ENCODE measurements at places on chromosomes 5 and 9.

DNA sequence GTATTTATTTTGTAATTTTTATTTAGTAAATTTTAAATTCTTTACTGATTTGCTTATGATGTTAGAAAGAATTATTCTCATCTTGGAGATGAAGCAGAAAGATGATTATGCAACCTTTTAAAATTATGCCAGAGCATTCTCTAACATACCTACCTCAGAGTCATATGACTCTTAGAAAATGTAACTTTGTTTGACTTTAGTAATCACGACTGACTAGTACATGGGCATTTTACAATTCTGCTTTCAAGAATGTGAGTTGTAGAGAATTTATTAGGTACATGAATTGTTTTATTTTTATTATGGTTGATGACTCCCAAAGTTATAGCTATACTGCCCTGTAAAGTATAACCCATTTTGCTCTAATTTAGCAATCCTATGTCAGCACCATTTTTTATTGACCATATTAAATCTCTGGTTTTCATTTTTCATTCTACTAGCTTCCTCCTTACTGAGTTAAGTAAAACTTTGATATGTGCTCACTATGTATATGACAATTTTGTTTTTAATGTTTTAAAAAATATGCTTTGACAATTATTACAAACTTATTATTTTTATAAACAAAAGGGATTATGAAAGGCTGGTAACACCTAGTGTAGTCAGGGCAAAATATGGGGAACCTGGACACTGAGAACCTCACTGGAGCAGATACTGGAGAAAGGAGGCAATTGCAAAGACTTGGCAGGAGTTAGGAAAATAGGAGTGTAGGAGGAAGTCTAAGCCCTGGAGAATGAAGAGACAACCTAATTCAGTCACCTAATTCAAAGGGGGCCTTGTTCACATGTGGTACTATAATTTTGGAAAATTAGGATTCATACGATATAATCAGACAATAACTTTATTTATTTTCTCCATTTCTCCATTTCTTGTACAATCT lies 249.7 kb upstream of the DAB2 start:
- no peak for DNase-seq

- no peak for DNase-seq
These were observed 10.9 kb downstream of the PTCH1 start for GRCh38 chr9:95505717-95506427.

GRCh38 chr5:56737951-56738606 lies 77.3 kb upstream of the MAP3K1 start:
- DNase-seq, result no peak

DNA sequence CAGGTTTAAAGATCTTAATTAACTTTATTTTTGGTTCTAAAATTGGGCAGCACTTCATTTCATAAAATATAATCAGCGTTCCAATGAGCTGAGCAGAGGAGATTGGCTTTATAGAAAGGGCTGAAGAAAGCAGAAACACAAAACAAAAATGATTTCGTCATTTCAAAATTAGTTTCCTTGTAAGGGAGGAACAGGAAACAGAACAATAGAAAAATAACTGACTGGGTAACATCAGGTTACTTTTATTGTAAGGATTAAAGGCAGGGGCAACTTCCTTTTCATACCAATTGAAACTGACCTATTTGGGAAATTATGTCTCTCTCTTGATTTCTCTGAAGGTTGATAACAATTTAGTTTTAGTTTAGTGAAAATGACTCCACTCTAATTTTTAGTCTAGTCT lies 157.1 kb downstream of the ATP10B start:
- DNase-seq, result no peak

DNA sequence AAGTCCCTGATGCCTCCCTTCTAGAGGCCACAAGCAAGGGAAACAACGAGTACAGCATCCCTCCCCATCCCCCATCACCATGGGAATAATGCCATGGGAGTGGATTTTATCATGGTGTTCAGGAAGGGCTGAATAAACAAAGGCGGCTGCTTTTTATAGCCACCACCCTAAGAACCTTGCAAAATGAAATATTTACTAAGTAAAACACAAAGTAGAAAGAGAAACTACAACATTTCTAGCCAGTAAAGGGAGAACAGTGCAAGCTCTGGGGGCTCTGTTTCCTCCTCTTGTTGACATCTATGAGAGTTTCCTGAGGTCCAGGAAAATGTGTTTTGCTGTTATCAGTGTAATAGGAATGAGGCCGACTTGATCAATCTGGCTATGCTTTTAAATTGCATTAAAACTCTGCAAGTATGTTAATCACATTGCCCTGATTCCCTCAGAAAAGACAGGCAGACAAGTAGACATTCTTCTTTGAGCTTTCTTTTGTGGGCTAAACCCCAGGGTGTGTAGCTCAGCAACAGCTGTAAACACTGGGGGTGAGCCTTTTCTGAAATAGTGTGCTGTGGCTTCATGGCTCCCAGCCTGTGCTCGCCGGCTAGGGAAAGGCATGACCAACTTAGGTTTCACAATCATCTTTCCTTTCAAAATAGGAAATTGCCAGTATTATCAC lies 31.1 kb downstream of the SV2C start:
- DNase-seq, result no peak

GRCh38 chr9:87722393-87723088 lies 3.4 kb upstream of the CTSL start:
- no peak for DNase-seq

- DNase-seq, result no peak
These were observed 19.1 kb upstream of the JADE2 start for GRCh38 chr5:134506054-134507039.

DNA sequence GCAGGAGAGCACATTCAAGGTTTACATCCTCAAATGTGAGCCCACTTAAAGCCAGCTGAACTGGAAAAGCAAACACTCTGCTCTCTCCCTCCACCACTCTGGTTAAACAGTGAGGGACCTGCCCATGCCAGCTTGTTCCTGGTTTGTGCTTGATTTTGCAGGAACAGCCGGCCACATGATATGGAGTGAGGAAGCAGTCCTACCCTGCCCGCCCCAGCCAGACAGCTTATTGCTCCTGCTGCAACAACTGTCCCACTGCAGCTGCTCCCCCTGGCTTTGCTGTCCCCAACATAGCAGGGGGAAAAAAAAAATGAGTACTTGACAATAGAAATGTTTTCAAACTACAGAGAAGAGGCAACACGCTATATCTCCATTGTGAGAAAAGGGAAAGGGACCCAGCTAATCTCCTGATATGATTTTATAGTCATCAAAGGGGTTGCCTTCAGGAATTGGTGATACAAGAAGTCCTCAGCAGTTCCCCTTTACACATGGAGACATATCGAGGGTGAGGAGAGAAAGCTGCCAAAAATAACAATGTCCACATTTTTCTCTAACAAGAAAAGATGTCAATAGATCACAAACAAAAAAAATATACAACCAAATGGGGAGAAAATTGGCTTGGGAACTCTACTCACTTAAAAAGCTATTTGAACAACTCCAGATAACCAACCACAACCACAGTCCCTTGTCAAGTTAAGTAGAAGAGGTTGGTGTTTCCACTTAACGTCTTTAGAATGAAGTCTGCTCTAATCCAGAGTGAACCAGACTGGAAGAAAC lies 4.6 kb downstream of the MYO10 start:
- DNase-seq, result no peak

- DNase-seq, result no peak
These were observed 2352.7 kb downstream of the MAT2B start for GRCh38 chr5:165858118-165858517.

GRCh38 chr9:71756753-71757152 lies 11.6 kb downstream of the CEMIP2 start:
- no peak for DNase-seq

GRCh38 chr5:1484730-1485578 lies 38.8 kb downstream of the LPCAT1 start:
- DNase-seq, result no peak

GRCh38 chr5:36179950-36180349 lies 28.0 kb downstream of the SKP2 start:
- no peak for DNase-seq

DNA sequence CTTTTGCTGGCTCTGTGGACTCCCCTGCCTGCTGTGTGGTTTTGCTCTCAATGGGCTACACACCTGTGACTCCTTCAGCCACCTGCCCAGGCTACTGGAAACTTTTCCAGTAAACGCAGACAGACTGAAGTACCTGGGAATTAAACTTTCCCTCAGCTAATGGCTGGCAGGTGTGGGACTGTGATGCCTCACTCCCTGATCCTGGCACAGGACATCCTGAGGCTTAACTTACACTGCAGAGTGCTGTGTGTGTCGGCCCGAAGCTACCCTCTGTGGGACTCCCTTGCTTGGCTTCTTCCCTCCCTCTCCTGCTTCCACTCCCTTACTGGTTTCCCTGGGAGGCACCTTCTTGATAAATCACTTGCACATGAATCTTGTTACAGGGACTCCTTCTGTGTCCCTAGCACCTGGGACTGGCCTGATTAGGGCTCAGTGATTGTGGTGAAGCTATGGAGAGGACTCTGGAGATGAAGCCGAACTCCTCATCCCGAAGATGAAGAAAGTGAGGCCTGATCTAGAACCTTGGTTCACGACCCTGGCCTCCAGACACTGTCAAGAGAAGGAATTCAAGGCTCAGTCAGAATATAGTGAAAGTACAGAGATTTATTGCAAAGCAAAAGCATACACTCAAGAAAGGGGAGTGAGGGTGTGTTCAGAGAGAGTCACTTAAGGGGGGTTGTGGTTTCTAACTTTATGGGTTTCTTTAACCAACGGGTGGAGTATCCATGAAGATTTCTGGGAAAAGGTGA lies 113.4 kb upstream of the ALDH1B1 start:
- DNase-seq, result no peak

- no peak for DNase-seq
These were observed 271.6 kb downstream of the MAST4 start for GRCh38 chr5:66867618-66868322.

- DNase-seq, result no peak
These were observed 45.6 kb upstream of the RUFY1 start for GRCh38 chr5:179504600-179505396.

GRCh38 chr9:35774907-35775635 lies 16.3 kb upstream of the NPR2 start:
- DNase-seq, result no peak

DNA sequence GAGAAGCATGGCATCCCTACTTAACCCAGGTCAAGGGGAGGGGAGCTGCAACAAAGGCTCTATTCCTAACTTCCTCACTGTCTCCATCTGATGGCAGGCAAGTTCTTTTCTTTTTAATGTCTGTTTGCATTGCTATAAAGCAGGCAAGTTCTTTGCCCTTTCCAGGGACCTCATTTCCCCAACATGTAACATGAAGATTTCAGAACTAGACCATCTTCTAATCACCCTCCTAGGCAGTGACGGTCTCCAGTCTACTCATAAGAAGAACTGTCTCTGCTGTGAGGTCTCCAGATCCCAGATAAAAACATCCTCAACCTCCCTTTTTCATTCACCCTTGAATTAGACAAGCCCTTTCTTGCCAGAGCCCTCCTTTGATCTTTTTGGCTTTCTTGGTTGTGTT lies 42.1 kb downstream of the PPP1R2B start:
- no peak for DNase-seq

GRCh38 chr5:56565283-56565615 lies 250.1 kb upstream of the MAP3K1 start:
- no peak for DNase-seq

DNA sequence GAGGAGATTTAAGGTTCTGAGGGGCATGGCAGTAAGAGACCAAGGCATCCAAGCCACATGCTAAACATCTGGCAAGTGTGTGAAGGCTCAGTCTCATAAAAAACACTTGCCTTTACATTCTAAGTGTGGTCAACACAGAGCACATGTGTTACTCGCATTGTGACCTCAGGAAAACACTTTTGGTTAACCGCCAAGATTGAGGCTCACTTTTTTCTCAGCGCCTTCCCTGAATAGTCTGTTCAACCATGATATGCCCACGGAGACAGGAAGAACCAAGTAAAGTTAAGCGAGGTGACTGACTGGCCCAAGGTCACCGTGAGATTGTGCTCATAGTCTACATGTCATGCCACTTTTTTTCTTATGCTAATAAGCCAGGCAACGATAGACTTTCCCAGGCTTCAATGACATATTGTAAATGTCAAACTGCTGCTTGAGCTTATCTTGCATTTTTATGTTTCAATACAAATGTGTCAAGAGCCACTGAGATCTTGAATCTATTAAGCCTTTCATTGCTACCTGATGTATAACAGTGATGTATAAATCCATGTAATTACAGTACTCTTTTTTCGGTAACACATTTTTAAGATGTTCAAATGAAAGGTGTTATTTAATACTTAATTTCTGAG lies 21.1 kb upstream of the IL9 start:
- no peak for DNase-seq

- no peak for DNase-seq
These were observed 10.6 kb upstream of the KCNIP1 start for GRCh38 chr5:170493028-170493820.

DNA sequence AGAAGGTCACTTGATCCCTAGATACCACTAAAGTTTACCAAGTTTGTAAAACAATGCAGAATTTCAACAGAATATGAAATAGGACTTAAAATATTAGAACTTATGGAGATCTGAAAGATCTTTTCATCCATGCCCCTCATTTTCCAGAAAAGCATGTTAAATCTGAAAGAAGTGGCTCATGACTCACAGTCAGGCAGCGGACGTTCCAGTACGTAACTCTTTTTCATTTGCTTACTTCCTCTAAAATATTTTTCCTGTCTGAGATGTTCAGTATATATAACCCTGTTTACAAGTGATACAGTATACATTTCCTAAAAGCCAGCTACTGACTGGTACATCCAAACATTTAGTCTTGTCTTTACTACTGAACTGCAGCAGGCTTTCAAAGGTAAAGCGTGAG lies 22.3 kb downstream of the FBXW2 start:
- DNase-seq, result no peak

- DNase-seq, result no peak
These were observed 48.0 kb downstream of the IPO11 start for GRCh38 chr5:62460578-62460983.

GRCh38 chr9:127189628-127190027 lies 67.2 kb upstream of the ANGPTL2 start:
- no peak for DNase-seq

- no peak for DNase-seq
These were observed 72.2 kb downstream of the MED27 start for GRCh38 chr9:132007371-132008025.

GRCh38 chr5:117497601-117498000 lies 923.0 kb upstream of the SEMA6A start:
- no peak for DNase-seq

GRCh38 chr5:39040875-39041274 lies 33.3 kb downstream of the RICTOR start:
- no peak for DNase-seq

GRCh38 chr9:121861501-121862180 lies 210.2 kb downstream of the DAB2IP start:
- DNase-seq, result no peak

All from stimulated activated CD8-positive, alpha-beta memory T cell treated with anti-CD3 and anti-CD28 coated beads, Interleukin-4, amount 100 ng/mL, for 4 hours (primary cell).